Activated CD8-positive, alpha-beta T cell treated with anti-CD3 and anti-CD28 coated beads, Interleukin-2, amount 10 ng/mL, durations not matched to agents 7 days and 5 days (primary cell): ENCODE measurements at places on chromosomes 1 and 21. TPM values are rescaled to one million over a fixed set of nuclear protein-coding genes. Genes with fewer than 3 reads are reported as not detected.

The CRYZ gene
- total RNA-seq, result 18.0 TPM

The SLC45A3 gene
- total RNA-seq, result 0.21 TPM

The EPHB2 gene
- total RNA-seq, result not detected

The CYP4Z1 gene
- not detected for total RNA-seq

The OR2C3 gene
- total RNA-seq, result not detected

The HJV gene
- not detected for total RNA-seq

The RNF186 gene
- not detected for total RNA-seq

The PTPRF gene
- 0.61 TPM for total RNA-seq

The SLC1A7 gene
- total RNA-seq, result not detected

The TDRD10 gene
- total RNA-seq, result not detected

The C4BPB gene
- total RNA-seq, result 3.2 TPM

The S100A3 gene
- total RNA-seq, result not detected

The FCGR2B gene
- total RNA-seq, result not detected

The RGS1 gene
- total RNA-seq, result 15.7 TPM

The S100A12 gene
- total RNA-seq, result not detected

The TNFAIP8L2 gene
- total RNA-seq, result 20.0 TPM

The LAMC1 gene
- total RNA-seq, result not detected

The FCER1G gene
- 12.0 TPM for total RNA-seq

The CSF1 gene
- 40.3 TPM for total RNA-seq

The MIXL1 gene
- not detected for total RNA-seq

The GPX7 gene
- total RNA-seq, result 10.4 TPM

The FAM229A gene
- total RNA-seq, result 2.6 TPM

The COL6A1 gene
- total RNA-seq, result 0.26 TPM

The ASTN1 gene
- total RNA-seq, result not detected

The SHE gene
- total RNA-seq, result not detected

The SLC41A1 gene
- total RNA-seq, result 10.1 TPM

The RHEX gene
- total RNA-seq, result not detected

The RGL1 gene
- total RNA-seq, result 1.3 TPM

The LRRC71 gene
- not detected for total RNA-seq

The ZNF683 gene
- total RNA-seq, result 24.0 TPM

The PDC gene
- not detected for total RNA-seq

The DISP3 gene
- total RNA-seq, result 0.42 TPM

The SPATA1 gene
- 3.4 TPM for total RNA-seq

The ANGPTL3 gene
- total RNA-seq, result not detected
